Hypothalamus (tissue), 51 donors: ENCODE measurements at places on chromosomes 12 and 14.

DNA sequence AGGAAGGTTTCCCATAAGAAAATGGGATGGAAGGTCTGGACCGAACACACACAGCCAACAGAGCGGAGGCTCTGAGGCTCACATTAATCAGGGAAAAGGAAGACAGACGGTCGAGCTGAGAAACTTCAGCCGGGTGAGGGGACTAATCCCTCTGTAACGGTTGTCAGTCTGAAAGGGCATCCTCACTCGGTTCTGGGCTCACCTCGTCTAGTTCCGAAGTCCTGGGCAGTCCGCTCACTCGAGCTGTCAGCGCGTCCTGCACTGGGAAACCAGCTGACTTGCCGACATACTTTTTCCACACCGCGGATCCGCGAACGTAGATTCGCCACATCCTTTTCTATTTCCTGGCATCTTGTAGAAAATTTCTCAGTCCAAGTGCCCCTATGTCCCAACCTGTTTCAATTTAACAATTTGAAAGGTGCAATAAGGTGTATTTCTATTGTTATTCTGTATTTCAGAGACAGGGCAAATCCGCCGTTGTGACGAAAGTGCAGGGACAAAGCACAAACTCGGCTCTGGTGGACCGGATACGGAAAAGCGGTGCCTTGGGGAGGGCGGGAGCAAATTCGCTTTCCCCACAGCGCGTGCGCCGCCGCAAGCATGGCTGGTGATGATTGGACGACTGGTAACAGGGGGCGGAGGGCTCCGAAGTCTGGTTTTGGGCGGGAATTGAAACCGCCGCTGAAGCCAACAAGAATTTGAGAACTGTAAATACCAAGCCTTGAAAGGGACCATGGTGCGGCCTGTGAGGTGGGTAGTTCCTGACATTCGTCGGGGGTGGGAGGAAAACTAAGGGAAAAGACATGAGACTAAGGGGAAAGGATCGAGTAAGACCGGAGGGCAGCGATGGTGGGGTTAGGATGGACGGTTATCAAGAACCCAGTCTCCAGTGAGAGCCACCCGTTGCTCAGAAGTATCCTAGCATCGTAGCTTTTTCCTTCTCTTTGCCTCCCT lies at the start of gene RAD51AP1:
Gene RAD51AP1 (plus strand): TSS at position 684 of the 954 bp plus-strand sequence. CDS start 50 bp downstream, at position 734.
- DNase-seq = peak; percentile 91

DNA sequence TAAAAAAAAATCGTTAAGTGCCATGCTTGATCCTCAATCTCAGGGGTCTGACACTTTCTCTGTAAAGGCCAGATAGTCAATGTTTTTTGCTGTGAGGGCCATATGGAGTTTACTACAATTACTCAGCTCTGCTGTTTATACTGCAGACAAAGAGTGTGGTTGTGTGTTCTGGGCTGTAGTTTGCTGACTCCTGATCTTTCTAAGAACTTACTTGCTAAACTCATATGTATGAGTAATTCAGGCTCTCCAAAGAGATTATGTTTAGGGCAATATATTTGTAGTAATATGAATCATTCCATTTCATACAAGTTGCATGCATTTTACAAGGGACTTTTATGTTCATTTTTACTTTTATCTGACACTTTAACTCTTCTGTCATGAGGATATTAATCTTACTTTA lies 188.2 kb downstream of the TMTC2 start:
- no peak for DNase-seq

DNA sequence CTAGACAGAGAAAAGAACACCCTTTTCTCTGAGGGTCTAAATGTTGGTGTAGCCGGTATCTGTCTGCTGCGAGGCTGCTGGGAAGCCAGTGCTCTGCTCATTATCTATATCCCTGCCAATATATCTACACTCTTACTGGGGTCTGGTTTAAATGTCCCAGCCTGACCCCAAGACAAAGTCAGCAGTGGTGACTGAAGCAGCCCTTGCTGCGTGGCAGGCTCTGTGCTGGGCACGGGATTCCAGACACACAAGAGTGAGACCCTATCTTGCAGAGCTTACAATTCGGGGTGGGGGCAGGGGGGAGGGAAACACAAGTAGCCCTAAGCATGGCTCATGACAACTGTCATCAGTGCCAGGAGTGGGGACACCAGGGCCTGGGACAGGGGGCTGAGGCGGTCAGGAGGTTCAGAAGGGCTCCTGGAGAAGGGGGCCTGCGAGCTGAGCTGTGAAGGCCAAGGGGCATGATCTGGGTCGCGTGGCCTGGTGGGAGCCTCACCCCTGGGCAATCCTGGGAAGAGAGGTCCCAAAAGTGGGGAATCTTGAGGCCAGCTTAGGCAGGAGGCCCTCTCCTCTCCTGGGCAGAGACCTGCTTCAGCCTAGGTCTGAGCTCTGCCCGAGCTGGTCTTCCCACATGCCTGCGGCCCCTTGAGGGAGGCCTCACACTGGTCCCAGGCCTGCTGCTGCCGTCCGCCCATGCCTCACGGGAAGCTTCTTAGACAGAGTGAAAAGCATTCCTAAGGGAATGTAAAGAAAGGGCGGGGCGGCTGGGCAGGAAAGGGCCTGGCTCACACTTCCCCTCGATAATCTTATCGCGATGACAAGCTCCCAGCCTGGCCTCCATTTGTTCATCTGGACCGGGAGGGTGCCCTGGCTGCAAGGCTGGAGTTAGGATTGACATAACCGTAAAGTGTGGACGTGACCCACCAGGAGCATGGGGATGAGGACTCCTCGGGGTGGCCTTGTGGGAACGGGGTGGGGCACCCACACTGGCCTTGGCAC lies 7.3 kb upstream of the RCOR1 start:
- no peak for DNase-seq

DNA sequence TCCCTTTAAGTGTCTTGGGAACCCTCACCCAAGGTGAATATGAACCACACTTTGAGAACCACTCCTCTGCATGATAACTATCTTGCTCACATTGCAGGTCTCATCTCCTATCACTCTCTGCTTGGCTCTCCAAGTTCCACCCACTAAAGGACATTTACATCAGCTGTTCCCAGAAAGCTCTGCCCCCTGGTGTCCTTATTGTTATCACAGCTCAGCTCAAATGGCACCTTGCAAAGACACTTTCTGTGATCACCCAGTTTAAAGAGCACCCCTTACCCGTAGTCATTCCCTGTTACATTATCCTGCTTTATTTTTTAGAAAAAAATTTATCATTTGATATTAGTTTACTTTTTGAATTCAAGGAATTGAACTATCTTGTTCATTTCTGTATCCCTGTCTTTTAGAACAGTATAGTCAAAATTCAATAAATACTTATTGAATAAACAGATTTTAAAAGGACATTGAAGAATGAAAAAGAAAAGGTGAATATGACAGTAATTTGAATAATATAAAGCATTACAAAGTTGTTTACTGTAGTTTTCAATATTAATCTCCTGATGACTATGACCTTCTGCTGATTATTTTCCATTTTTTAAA lies 20.5 kb upstream of the GUCY2C start:
- DNase-seq = no peak

GRCh38 chr14:104858811-104859426 lies 6.1 kb upstream of the CEP170B start:
- no peak for DNase-seq

DNA sequence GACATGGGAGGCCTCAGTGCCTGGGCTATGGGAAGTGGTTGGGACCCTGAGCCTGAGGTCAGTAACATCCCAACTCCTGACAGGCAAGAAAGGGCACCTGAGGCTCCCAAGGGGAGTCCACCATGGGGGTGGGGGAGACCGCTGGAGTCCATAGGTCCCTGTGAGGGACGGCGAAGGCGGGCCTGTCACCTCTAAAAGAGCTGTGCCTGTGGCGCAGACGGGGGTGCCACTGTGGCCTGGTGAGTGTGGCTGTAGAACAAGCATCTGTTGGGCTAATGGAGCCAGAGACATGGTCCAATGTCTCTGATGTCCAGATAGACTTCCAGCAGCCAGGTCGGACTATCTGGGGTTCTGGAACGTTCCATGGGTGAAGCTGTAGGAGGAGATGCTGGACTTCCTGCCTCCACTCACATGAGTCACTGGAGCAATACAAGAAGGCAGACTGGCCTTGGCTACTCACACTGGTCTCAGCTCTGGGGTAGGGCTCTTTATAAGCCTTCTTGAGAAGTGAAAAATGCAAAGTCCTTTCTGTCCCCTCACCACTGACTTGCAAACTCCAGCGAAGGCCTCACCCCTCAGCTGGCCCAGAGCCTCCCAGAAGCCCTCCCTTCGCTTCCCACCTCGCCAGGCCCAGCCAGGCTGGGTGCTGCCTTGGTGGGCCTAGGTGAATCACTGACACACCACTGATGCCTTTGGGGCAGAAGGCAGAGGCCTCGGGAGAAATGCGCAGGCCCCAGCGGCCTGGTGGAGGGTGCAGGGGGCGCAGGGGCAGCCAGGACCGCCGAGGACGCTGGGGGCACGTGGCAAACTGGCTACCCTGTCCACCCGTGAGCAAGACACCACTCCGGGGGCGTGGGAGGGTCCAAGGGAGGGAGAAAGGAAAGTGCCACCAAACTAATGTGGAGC lies 1.1 kb upstream of the TRAF3 start:
- no peak for DNase-seq

GRCh38 chr14:24418492-24418873 lies 11.0 kb downstream of the CBLN3 start:
- no peak for DNase-seq

DNA sequence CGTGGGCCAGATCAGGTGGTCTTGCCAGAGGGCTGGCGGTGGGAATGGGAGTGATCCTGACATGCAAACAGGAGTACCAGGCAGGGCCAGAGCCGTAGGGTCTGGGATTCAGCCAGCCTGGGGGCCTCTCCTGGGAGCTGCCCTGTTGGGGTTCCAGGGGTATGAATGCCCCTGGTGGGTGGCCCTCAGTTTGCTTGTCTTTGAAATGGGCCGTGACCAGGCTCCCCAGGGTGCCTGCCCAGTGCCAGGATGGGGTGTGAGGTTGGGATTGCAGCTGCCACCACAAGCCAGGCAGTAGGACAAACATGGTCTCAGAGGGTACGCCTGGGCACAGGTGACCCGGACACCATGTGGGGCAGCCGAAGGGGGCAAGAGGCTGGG lies 168.8 kb downstream of the KIF26A start:
- DNase-seq = no peak

GRCh38 chr14:39395555-39396254 lies 36.5 kb downstream of the FBXO33 start:
- DNase-seq = no peak

GRCh38 chr14:37865719-37866549 lies 270.5 kb downstream of the TTC6 start:
- no peak for DNase-seq

DNA sequence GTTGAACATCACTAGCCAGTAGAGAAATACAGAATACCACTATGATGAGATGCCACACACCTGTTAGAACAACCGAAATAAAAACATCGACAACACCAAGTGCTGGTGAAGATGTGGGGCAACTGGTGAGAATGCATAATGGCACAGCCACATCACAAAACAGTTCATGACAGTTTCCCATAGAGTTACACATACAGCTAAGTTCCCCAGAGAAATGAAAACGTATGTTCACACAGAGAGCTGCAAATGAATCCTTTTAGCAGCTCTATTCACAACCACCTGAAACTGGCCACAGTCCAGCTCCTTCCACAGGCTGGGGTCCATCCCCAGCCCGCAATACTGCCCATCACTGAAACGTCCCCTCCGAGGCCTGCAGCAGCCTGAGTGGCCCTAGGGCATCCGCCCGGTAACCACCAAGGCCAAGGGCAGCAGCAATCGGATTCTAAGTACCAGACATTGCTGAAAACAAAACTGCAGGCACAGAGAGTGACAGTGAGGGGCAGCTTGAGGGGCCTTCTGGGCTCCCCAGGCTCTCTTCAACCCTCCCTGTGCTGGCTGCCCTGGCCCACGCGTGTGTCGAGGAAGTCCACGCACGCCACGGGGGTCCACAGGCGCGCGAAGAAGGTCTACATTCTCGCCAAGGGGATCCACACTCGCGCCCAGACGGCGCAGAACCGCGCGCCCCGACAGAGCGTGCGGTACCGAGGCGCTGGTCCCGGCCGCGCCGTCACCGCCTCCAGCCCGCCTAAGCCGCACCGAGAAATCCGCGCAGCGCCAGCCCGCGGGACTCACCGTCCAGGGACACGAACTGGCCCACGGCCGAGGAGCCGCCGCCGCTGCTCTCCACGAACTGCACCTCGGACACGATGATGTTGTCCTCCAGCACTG lies 903 bp downstream of the BRF1 start:
- no peak for DNase-seq

GRCh38 chr14:106024983-106025604 lies 498.7 kb downstream of the TMEM121 start:
- DNase-seq = no peak

DNA sequence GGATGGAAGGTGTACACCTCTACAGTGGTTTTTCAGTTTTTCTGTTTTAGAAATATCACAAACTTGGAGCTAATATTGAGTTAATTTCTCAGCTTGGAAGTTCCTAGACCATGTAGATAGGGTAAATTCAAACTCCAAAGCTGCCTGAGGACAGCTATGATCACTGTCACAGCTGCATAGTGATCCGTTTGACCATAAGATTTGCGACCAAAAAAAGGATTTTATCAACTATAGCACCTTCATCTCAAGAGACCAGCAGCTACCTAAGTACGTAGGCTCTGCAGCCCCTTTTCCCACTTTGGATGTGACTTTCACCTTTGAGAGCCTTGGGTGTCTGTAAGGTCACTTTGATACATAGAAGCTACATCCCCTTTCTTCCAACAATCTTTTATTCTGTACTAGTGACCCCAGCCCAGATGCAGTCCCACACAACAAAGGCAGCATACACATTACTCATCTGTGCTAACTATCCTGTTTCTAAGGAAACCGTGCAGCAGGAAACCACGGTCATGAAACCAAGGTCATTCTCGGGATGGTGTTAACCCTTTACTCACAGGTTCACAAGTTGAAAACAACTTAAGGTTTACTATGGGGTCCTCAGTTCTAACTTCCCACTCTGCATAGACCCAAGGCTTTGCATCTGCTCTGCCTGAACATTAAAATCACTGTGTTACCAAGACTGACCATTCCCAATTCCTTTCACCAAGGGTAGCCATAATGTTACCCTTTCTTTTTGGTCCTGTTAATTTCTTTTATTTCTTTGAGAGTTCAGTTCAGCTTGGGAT lies 75.4 kb downstream of the IFT81 start:
- no peak for DNase-seq

- no peak for DNase-seq
Measured at GRCh38 chr12:4443616-4444015, 2.0 kb downstream of the FGF6 start.

DNA sequence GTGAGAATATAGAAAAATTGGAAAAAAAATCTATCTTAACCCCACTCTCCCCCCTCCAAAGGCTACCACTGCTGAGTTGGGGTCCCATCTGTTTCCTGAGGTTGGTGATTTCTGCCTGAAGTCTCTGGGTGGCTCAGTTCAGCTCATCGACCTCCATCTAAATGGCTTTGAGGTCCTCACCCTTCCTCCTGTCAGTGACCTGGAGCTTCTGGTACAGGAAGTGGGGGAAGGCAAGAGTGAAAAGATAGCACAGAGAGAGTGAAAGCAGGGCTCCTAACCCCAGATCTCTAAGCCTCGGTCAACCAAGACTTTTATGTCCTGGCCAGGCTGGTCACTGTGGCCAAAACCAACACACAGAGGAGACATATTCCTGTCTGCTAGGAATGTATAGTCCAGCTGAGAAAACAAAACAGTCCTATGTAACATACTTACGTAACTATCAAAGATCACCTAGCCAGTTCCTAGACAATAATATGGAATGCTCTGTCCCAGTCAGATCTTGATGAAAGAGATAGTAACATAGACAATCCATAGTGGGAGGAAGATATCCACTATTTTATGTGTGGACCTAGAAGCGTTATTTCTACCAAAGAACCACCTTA lies 12.3 kb upstream of the KRT73 start:
- no peak for DNase-seq
